ENCODE measurements at places on chromosomes 6 and 20.

GRCh38 chr6:73823832-73824231, 127.8 kb downstream of the CD109 start:
- no peak for DNase-seq

GRCh38 chr20:39880890-39881289, 808.1 kb downstream of the MAFB start:
- no peak for DNase-seq

- DNase-seq, result no peak
These were observed 7.7 kb upstream of the RPL7L1 start for GRCh38 chr6:42871711-42872110.

DNA sequence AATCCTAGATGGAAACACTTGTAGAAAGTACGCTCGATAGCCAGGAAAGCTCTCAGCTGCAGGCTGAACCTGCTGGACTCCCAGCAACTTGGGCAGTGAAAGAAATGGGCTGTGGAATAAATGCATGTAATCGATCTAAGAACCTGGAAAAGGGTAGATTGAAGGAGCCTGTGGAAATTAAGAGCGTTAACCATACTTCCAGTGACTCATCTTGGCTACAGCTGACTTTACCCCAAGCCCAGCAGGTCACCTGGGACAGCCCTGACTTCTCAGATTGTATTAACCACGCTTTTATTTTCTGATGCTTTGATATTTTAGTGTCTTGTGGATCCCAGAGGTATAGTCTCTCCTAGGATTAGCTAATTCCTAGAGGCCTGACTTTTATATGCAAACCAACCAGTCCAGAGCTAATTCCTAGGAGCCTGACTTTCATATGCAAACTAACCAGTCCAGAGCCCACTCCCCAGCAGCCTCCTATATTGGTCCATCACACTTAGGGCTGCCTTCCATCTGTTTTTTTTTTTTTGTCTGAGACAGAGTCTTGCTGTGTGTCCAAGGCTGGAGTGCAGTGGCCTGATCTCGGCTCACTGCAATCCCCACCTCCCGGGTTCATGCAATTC, 86.3 kb downstream of the GMPR start:
- no peak for DNase-seq

- DNase-seq, result no peak
These were observed 42.9 kb downstream of the ARHGAP18 start for GRCh38 chr6:129667034-129667433.

- DNase-seq, result no peak
These were observed 3.7 kb upstream of the FOXO3 start for GRCh38 chr6:108556866-108557493.

GRCh38 chr6:44650495-44650894, 263.0 kb downstream of the CDC5L start:
- no peak for DNase-seq

DNA sequence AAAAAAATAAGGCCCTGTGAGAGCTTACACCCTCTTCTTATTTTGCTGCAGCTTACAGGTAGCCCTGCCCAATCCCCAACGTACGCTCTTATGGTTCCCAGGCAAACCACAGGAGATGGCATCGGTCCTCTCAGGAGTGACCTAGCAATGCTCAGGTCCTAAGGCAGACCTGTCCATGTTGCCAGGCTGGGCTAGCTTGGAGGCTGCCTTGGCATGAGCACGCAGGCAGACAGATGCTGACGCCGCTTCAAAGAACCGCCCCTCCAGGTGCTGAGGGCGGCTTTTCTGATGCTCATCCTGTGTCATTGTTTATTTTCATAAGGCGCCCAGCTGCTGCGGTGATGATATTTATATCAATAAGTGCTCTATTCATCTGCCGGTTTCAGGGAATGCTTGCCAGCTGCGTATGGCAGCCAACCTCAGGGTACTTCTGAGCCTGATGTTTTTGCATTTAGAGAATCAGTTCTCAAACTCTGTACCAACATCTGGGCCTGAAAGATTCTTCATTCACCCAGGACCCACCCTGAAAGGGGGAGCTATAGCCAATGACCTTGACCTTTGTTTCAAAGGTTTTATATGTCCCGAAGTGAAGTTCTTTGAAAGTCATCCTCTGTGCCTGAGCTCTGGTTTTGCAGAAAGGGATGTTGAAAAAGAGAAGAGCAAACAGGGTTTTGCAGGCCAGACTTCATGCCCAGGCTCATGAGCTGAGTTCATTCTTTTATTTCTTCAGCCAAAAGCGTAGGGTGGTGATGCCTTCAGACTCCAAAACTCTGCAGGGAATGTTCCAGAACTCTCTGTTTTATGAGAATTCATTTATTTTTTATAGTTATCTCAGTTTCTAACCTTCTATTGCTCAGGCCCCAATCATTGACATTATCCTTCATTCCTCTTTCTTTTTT, 475.6 kb upstream of the CHD6 start:
- DNase-seq, result no peak

DNA sequence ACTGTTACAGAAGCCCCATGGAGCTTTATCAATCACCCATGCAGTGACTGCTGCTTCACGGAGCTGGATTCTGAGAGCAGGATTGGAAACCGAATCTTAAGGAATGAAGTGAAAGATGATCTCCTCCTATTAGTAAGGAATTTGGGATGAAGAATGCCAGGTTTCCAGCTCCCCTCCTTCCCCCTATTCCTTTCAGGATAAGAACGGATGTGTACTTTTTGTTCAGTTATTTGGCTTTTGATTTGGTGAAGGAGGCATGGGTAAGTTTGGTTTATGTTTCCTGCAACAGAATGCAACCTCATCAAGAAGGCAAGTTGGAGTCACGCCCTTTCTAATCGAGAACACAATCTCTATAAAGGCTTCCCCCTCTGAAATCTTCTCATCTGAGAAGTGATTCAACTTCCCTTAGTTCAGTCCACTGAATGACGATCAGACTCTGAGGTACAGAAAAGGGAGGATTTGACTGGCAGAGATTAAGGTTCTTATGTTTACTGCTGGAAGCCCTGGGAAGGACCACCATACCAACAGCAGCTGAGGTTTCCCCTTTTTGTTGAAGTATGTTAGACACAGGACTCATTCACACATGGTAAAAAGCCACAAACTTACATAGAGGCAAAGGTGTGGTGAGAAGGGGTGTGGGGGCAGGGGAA, 5.5 kb downstream of the ELMO2 start:
- DNase-seq, result no peak

All from activated T-helper 1 cell treated with anti-CD3 and anti-CD28 coated beads, Interleukin-2, amount 50 U/mL, for 16 hours (primary cell).